ENCODE measurements at places on chromosomes 13 and 19.

- DNase-seq: no peak
Measured at GRCh38 chr13:71772361-71772760, 94.6 kb downstream of the DACH1 start.

DNA sequence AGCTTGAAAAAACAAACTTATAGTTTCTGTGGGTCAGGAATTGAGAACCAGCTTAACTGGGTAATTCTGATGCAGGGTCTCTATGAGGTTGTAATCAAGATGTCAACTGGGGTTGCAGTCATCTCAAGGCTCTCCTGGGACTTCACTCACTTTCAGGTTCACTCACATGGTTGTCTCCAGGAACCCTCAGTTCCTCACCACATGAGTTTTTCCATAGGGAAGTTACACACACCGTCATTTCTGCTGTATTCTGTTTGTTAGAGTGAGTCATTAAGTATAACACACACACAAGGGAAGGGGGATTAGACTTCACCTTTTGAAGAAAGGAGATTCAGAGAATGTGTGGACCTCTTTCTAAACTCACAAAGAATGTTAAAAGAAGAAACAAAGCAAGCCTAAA, 34.9 kb upstream of the MLNR start:
- DNase-seq: no peak

- DNase-seq: no peak
Measured at GRCh38 chr19:49811328-49811727, 1.8 kb downstream of the FUZ start.

- DNase-seq: no peak
Measured at GRCh38 chr13:66952507-66952906, 277.6 kb downstream of the PCDH9 start.

- DNase-seq: no peak
Measured at GRCh38 chr13:86283031-86283430, 483.8 kb upstream of the SLITRK6 start.

DNA sequence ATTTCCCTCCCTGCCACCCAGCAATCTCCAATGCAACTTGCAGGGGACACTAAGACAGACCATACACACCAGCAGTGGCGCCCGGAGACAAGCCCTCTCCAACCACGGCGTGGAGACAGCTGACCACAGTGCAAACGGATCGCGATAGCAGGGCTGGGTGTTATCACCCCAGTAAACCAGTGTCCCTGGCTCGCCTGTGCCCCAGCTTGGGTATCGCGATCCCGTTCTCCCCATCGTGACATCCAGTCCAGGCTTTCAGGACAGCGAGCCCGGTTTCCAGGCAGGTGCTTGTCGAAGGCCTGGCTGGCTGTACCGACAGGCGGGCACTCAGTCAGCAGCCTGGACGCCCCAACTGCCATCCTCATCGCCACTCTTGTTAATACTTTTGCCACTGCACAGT, 20.7 kb upstream of the NANOS2 start:
- DNase-seq: no peak

GRCh38 chr13:111280681-111281585, 39.5 kb upstream of the TEX29 start:
- no peak for DNase-seq

GRCh38 chr19:55160128-55160985, 2.8 kb upstream of the TNNI3 start:
- DNase-seq: peak; percentile 87

- no peak for DNase-seq
Measured at GRCh38 chr13:80572308-80572922, 231.5 kb upstream of the SPRY2 start.

DNA sequence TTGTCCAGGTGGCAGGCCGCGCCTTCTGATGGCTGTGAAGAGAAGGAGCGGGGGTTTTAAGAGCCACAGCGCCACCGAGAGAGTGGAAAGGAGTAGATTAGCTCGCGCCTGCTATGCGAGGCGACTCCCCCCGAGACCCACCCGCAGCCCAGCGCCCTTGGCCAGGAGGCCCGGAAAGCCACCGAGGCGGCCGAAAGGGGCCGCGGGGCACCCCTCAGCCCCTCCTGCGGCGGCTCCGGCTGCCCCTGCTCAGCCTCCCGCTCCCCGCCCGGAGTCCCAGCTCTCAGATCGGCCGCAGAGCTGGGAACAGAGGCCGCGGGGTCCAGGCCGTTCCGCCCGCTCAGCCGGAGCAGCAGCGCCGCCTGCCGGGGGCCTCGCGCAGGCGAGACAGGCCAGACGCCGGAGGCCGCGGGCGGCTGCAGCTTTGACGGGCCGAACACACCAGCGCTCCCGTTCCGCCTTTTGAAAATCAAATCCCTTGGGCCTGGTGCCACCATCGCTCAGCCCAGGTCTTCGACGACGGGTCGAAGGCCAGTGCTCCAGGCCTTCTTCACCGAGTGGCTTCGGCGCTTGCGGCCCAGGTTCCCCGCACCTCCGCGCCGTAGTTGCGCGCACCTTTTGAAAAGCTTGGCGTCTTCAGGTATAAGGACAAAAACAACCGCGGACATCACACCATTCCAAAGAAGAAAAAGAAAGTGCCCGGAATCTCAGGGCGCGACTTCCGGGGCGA, 15.3 kb downstream of the CDX2 start:
- DNase-seq: peak; percentile 62

GRCh38 chr19:43662487-43662886, 7.5 kb downstream of the PLAUR start:
- DNase-seq: no peak

GRCh38 chr19:48302600-48302959, 22.8 kb upstream of the EMP3 start:
- DNase-seq: no peak

DNA sequence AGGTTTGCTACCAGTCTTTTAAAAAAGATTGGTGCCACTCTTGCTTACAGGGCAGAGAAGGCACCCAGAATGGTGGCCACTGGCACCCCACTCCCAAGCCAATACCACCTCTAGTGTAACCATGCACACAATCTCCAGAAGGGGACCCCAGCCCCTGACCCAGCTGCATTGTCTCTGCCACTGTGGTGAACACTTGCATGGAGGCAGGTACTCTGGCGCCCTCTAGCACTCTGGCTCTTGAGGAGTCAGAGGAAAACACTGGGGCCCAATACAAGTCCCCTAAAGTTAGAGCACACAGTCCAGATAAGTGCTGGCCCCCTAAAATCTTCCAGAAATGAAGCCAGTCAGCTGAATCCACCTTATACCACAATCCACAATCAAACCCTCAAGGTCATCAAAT, 6.0 kb downstream of the ERVV-1 start:
- no peak for DNase-seq

GRCh38 chr19:8700956-8701355, 2.4 kb upstream of the ACTL9 start:
- DNase-seq: no peak

GRCh38 chr19:16376649-16377048, 52.0 kb downstream of the KLF2 start:
- peak; percentile 43 for DNase-seq

- DNase-seq: no peak
Measured at GRCh38 chr13:94312511-94313216, 166.8 kb downstream of the DCT start.

- DNase-seq: no peak
Measured at GRCh38 chr13:41241626-41242025, 21.8 kb downstream of the MTRF1 start.

- no peak for DNase-seq
Measured at GRCh38 chr13:74705438-74705837, 571.2 kb upstream of the KLF12 start.

GRCh38 chr19:3683405-3684053, 16.7 kb downstream of the PIP5K1C start:
- DNase-seq: no peak

DNA sequence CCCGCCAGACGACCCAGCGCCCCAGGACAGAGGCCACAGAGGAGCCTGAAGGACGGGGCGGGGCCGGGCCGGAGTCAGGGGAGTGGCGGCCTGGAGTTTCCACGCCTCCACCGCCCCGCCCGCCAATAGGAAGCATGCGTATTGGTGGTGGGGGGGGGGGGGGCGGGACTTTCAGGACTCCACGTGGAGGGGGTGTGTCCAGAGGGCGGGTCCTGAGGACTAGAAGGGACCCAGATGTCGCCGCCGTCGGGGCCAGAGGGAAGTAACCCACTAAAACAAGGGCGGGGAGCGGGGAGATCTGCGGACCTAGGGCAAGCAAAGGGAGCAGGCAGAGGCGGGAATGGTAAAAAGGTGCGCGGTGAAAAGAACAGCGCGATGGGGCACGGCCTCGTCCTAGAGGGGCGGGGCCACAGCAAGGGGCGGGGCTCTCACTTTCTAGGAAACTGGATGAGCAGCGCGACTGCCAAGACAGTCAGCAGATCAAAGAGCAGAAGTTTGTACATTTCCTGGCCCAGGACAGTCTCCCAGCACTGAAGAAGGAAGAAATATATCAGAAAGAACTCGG, 2.8 kb upstream of the LENG1 start:
- DNase-seq: peak; percentile 83

GRCh38 chr19:45501730-45502014, 3.4 kb downstream of the PPM1N start:
- DNase-seq: no peak

DNA sequence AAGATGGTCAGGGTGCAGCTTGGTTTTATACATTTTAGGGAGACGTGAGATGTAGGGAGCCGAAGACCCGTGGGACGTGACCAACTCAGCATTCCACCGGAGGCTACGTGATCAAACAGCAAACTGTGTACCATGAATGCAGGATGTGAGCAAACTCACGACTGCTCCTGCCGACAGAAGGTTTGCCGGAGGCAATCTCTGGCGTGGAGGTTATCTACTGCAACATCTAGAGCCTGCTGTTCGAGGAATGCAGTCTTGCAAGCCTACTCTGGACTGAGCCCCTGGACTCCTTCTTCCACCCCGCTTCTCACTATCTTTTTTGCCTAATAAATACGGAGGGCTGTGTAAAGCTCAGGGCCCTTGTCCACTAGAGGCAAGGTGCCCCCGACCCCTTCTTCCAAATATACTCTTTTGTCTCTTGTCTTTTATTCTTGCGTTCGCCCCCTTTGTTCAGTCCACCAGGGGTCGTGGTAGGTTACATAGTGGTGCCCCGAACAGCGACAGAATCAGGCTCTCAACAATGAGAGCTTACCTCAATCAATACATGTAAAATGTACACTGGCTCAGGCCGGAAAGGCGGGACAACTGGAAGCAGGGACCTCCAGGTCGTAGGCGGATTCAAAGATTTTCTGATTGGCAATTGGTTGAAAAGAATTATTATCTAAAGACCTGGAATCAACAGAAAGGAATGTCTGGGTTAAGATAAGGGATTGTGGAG, 8.9 kb upstream of the OR1I1 start:
- DNase-seq: no peak

DNA sequence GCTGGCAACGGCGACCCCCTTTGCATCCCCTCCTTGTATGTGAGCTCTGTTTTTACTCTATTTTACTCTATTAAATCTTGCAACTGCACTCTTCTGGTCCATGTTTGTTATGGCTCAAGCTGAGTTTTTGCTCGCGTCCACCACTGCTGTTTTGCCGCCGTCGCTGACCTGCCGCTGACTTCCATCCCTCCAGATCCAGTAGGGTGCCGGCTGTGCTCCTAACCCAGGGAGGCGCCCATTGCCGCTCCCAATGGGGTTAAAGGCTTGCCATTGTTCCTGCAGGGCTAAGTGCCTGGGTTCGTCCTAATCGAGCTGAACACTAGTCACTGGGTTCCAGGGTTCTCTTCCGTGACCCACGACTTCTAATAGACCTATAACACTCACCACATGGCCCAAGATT, 2704.4 kb downstream of the PCDH9 start:
- no peak for DNase-seq

DNA sequence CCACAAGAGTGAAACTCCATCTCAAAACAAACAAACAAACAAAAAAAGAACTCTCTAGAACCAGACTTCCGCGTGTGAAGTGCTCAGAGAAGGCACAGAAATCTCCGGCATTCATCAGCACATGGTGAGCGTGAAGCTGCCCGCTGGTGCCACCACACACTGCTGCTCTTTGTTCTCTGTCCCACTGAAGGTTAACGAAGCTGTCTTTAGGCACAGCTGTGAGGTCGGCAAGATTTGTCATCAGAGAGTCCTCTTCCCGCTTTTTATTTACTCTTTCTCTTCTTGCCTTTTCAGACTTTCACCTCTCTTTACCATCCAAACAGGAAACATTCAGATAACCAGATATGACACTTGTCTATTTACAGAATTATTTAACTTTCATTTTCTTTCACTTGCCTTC, 115.2 kb upstream of the ARGLU1 start:
- no peak for DNase-seq

- no peak for DNase-seq
Measured at GRCh38 chr13:99158846-99159245, 41.8 kb upstream of the UBAC2 start.

DNA sequence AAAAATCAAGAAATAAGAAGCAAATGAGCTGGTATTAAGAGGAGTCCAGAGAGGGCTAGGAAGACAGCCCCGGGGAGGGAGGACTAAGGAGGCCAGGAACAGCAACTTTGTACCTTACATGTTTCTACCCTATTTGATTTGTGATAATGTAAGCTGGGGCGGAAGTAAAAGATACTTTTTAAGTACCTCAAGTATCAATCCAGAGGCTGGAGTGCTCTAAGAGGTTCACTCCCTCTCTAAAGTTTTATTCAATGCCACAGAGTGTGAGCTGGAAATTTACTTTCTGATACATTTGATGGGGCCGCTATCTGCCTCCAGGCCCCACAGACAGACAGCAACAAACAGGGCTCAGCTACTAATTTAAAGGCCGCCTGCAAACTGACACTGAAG, 11.4 kb downstream of the MLLT1 start:
- DNase-seq: no peak

DNA sequence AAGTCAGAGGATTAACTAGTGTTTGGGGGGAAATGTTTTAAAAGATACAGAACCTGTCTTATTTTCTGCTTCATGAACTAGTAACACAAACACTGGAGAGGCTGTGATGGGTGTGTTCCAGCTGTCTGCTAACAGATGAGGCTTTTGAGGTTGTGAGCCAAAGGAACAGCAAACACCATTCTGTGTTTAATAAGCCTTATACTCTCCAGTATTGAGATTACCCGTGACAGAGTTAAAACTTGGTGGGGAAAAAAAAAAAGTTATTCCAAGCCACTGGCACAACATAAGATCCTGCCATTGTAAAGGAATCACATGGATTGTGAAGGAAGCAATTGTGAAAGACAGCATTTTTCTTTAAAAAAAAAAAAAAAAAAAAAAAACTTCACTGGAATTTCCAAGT, 48.4 kb downstream of the KCTD12 start:
- no peak for DNase-seq

- DNase-seq: no peak
Measured at GRCh38 chr13:96652506-96652905, 341.8 kb downstream of the OXGR1 start.

DNA sequence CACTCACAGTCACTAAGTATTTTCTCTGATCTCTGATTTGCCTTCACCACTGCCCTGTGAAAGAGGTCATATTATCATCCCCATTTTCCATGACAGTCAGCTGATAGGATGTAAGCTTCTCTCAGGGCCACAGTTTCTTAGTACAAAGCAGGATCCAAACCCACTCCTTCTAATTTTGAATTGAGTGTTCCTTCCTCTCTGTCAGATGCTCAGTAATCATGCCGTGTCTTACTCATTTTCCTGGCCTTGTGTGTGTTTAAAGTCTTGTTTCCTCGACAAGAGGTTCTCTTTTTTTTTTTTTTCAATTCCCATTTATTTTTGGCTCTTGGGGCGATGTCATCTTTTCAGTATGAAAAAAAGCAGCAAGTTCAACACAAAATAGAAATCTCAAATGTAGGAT, 72.3 kb downstream of the NAA16 start:
- no peak for DNase-seq
